ENCODE measurements at places on chromosomes 16 and 17.

DNA sequence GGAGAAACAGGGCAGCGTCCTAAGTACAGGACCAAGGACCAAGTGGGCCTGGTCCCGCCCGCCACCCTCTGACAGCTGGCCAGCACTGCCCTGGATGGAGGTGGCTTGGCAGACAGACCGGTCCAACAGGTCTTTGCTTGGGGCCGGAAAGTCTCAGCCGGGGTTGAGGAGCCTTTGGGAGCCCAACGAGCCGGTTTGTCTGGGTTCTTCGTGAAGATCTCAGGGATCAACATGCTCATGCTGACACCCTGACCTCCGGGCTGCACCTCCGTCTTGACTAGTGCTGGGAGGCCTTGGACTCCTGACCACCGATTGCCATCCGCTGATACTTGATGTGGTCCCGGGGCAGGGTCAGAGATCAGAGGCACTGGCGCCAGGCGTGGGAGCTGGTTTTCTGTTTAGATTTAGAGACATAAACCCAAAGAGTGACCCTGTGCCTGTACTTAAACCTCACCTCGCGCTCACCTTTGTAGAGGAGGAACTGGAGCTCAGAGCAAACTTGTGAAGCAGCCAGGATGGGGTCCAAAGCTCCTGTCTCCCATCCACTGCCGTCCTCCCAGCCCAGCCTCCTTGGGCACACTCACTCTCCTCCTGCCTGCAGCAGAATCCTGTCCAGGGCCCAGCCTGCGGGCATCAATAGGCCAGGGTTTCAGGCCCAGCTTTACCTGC, 92.1 kb upstream of the GSE1 start:
- DNase-seq = no peak

- no peak for DNase-seq
These were observed 110.4 kb downstream of the MRTFB start for GRCh38 chr16:14181371-14182050.

DNA sequence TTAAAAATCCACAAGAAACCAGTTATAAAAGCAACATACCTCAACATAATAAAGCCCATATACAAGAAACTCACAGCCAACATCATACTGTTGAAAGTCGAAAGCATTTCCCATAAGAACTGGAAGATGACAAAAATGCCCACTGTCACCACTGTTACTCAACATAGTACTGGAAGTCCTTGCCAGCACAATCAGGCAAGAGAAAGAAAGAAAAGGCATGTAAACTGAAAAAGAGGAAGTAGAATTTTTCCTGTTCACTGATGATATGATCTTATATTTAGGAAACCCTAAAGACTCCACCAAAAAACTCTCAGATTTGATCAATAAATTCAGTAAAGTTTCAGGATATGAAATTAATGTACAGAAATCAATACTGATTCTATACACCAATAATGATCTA, 45.1 kb downstream of the AHSP start:
- no peak for DNase-seq

- no peak for DNase-seq
These were observed 13.6 kb upstream of the TMIGD1 start for GRCh38 chr17:30347488-30347887.

- DNase-seq = no peak
These were observed 26.3 kb upstream of the APOH start for GRCh38 chr17:66255527-66255971.

- no peak for DNase-seq
These were observed 81.5 kb downstream of the SLC6A2 start for GRCh38 chr16:55737318-55737717.

- DNase-seq = no peak
These were observed 25.4 kb upstream of the ITGB4 start for GRCh38 chr17:75695830-75696271.
